Smooth muscle cell of the coronary artery (primary cell): ENCODE measurements at places on chromosomes 16 and 17. TPM values are rescaled to one million over a fixed set of nuclear protein-coding genes. Genes with fewer than 3 reads are reported as not detected.

RARA gene
- 5.7 and 11.7 TPM in 2 replicates for total RNA-seq

FSCN2 gene
- 1.1 and 3.2 TPM in 2 replicates for total RNA-seq

KRT222 gene
- 1.3 TPM in 1 of 2 replicates, not detected in the other for total RNA-seq

TBC1D3E gene
- total RNA-seq: not detected in 2 replicates

TBC1D3D gene
- 0.12 TPM in 1 of 2 replicates, not detected in the other for total RNA-seq

SMTNL2 gene
- 0.12 TPM in 1 of 2 replicates, not detected in the other for total RNA-seq

CCDC144A gene
- 2.3 and 12.0 TPM in 2 replicates for total RNA-seq

ST6GALNAC1 gene
- total RNA-seq: 0.23 TPM in 1 of 2 replicates, not detected in the other

TPSB2 gene
- not detected in 2 replicates for total RNA-seq

ZNF629 gene
- total RNA-seq: 3.3 and 6.8 TPM in 2 replicates

G6PC1 gene
- not detected in 2 replicates for total RNA-seq

PROCA1 gene
- 0.90 and 1.4 TPM in 2 replicates for total RNA-seq

MTHFSD gene
- 9.8 and 11.9 TPM in 2 replicates for total RNA-seq

NPIPA1 gene
- 32.5 and 92.0 TPM in 2 replicates for total RNA-seq

CACNG3 gene
- total RNA-seq: not detected in 2 replicates

NEUROD2 gene
- not detected in 2 replicates for total RNA-seq

AMZ2 gene
- 48.1 and 61.9 TPM in 2 replicates for total RNA-seq

DPEP1 gene
- total RNA-seq: under 0.01 and 0.15 TPM in 2 replicates

KRTAP3-2 gene
- not detected in 2 replicates for total RNA-seq

MEFV gene
- total RNA-seq: 0.15 TPM in 1 of 2 replicates, not detected in the other

GGA2 gene
- total RNA-seq: 18.8 and 19.3 TPM in 2 replicates

TEDC2 gene
- under 0.01 and 2.9 TPM in 2 replicates for total RNA-seq

SDR42E2 gene
- total RNA-seq: 0.08 TPM in 1 of 2 replicates, not detected in the other

PRR11 gene
- 0.23 and 3.7 TPM in 2 replicates for total RNA-seq

SKAP1 gene
- not detected in 2 replicates for total RNA-seq

KRT31 gene
- total RNA-seq: not detected in 2 replicates

TEKT5 gene
- not detected in 2 replicates for total RNA-seq

CNTNAP1 gene
- total RNA-seq: 24.3 and 26.6 TPM in 2 replicates

SRCIN1 gene
- under 0.01 and 0.12 TPM in 2 replicates for total RNA-seq

MSL1 gene
- total RNA-seq: 24.0 and 26.5 TPM in 2 replicates

PYDC1 gene
- not detected in 2 replicates for total RNA-seq

C1QTNF8 gene
- total RNA-seq: not detected in 2 replicates

WNT9B gene
- total RNA-seq: not detected in 2 replicates

HOXB6 gene
- total RNA-seq: 0.08 and 0.12 TPM in 2 replicates

PABPN1L gene
- total RNA-seq: not detected in 2 replicates

ANKS3 gene
- 27.2 and 30.7 TPM in 2 replicates for total RNA-seq

WIPI1 gene
- 132 and 361 TPM in 2 replicates for total RNA-seq

CYLD gene
- 28.4 and 32.6 TPM in 2 replicates for total RNA-seq

C16orf89 gene
- total RNA-seq: 0.82 TPM in 1 of 2 replicates, not detected in the other

MYH11 gene
- under 0.01 and 0.94 TPM in 2 replicates for total RNA-seq

FBXW10 gene
- under 0.01 TPM in 1 of 2 replicates, not detected in the other for total RNA-seq

PLK1 gene
- total RNA-seq: 1.3 and 7.0 TPM in 2 replicates

GAST gene
- total RNA-seq: not detected in 2 replicates

ELMO3 gene
- total RNA-seq: 0.12 and 0.45 TPM in 2 replicates

PPP1R1B gene
- total RNA-seq: 3.0 TPM in 1 of 2 replicates, not detected in the other

CCL22 gene
- total RNA-seq: not detected in 2 replicates

KCNH6 gene
- total RNA-seq: not detected in 2 replicates

CES1 gene
- total RNA-seq: 2.0 TPM in 1 of 2 replicates, not detected in the other

CLDN6 gene
- total RNA-seq: not detected in 2 replicates

ANKRD40CL gene
- total RNA-seq: not detected in 2 replicates

KRTAP4-7 gene
- not detected in 2 replicates for total RNA-seq

CACNG1 gene
- not detected in 2 replicates for total RNA-seq

SLC13A2 gene
- not detected in 2 replicates for total RNA-seq

TMEM238L gene
- total RNA-seq: not detected in 2 replicates

UNC13D gene
- 0.30 and 0.82 TPM in 2 replicates for total RNA-seq
